Midbrain (tissue), 1 donor: ENCODE measurements at places on chromosomes 5 and 9.

DNA sequence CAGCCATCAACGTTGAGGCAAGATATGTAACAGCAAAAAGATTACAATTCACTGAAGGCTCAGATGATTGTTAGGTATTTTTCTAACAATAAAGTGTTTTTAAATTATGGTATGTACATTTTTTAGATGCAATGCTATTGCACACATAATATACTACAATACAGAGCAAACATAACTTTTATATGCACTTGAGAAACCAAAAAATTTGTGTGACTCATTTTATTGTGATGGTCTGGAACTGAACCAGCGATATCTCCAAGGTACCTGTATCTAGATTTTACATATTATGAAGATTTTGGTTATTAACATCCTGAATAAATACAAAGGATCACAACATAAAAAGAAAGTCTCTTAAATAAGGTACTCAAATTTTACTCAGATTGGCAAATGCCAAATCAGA, 41.3 kb downstream of the TBCA start:
- no peak for DNase-seq

DNA sequence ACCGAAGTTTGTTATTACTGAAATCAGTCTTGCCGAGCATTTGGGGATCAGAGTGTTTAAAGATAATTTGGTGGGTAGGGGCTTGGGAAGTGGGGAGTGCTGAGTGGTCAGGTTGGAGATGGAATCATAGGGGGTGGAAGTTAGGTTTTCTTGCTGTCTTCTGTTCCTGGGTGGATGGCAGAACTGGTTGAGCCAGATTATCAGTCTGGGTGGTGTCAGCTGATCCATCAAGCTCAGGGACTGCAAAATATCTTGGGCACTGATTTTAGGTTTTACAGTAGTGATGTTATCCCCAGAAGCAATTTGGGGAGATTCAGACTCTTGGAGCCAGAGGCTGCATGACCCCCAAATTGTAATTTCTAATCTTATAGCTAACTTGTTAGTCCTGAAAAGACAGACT, 5.4 kb upstream of the ANKRD31 start:
- DNase-seq, result no peak

DNA sequence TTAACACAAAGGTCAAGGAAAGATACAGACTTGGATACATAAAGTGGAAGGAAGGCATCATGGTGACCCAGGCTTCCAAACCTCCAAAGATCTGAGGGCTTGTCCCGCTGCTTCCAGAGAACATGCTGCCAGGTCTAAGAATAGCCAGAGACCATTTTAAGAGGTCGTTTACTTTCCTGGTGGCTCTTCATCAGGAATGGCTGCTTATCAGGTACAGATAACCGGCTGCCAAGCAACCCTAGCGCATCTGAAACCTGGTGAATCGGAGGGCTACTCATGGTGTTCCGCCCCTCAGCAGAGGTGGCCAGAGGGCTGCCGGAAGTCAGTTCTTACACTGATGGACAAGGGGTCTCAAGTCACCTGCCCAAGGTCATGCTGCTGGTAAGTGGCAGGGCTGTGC, 251.3 kb upstream of the DAP start:
- DNase-seq, result no peak

GRCh38 chr9:81559709-81560108, 129.6 kb downstream of the TLE1 start:
- no peak for DNase-seq

DNA sequence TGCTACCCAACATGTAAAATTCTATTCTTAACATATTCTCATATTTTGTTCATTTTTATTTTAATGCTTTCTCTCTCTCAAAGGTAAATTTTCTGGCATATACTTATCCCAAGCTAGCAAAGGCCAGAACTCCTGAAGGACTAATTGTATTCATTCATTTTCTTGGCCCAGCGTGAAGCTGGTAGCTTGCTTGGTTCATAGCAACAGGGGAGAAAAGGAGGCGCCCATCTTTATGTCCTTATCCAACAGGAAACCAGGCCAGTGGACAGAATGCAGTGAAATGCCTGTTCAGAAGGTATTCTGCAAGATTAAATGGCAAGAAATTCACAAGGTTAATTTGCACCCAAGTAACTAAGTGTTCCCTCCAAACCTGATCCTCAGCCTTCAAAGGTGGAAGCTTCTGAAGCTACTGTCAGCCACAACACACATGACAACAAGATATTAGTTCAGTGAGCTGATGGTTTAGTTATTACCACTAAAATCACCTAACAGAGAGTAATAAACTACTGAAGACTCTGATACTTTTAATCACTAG, 5.6 kb downstream of the EFNA5 start:
- DNase-seq, result no peak

GRCh38 chr9:109771087-109771486, 8.9 kb upstream of the PALM2AKAP2 start:
- DNase-seq, result no peak

DNA sequence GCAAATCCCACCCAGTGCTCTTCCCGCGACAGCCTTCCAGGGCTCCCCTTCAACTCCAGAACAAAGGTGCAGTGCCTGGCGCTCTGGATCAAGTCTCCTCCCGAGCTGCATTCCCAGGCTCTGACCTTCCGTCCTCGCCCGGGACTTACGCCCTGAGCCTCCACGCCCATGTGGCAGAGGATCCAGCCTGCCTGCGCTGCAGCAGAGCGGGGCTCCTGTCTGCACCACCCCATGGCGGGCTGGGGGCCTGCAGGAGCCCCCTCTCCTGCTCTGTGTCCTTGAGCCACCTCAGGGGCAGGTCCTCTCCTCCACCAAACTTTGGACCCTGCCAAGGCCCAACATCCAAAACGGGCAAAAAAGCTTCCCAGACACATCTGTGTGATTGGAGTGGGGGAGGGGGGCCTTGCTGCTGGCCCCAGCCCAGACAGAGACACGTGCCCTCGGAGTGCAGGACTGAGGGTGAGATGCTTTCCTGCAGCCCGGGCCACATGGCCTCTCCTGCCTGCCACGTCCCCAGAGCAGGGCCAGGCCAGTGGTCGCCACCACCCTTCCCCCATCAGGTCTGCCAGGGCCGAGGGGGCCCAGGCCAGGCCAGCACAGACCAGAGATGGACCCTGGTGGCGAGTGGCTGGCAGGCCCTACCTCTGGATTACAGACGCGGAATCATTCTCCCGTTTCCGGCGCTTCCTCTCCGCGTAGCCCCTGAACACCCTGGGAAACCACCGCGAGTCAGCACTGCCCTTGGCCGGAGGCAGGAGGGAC, 4.4 kb downstream of the NSMF start:
- DNase-seq, result no peak

DNA sequence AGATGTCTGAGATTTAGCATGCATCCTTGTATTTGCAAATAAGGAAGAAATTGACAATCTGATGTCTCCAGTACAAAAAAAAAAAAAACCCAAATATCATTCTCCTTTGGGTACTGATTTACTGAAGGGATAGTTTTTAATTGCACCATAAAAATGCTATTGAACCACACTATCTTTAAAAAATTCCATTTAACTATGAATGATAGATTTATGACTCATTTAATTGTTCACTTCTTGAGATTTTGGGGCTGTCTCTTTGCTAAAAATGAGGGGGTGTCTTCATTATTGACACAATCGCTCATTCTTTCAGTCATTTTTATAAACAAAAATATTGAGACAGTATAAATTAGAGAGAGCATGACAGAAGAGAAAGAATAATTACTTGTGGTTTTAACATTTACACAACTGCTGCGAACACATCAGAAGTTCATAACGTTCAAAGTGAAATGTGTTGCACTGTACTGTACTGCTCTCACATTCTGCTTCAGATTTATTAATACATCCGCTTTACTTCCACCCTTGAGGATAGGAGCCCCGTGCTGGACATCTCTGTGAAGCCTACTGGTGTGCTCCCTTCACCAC, 142.3 kb downstream of the MEF2C start:
- no peak for DNase-seq

- peak; percentile 15 for DNase-seq
Observed at GRCh38 chr5:150082889-150083288, 3.5 kb downstream of the CSF1R start.

- no peak for DNase-seq
Observed at GRCh38 chr5:17075236-17075635, 139.1 kb upstream of the MYO10 start.

DNA sequence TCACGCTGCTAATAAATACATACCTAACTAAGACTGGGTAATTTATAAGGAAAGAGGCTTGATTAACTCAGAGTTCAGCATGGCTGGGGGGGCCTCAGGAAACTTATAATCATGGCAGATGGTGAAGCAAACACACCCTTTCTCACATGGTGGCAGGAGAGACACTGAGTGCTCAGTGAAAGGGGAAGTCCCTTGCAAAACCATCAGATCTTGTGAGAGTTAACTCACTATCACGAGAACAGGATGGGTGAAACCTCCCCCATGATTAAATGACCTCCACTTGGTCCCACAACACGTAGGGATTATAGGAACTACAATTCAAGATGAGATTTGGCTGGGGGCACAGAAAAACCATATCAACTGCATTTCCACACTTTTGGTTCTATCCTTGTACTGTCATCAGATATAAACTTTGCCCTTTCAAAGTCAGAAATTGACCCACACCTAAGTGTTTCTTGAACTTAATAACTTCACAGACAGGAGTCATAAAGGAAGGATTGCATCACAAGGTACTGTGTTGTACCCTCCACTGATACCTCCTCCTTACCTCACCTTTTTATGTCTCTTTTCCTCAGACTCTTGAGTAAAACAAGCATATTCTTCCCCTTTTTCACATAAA, 319.1 kb upstream of the PIK3R1 start:
- no peak for DNase-seq

- no peak for DNase-seq
Observed at GRCh38 chr9:127033789-127034188, 88.6 kb downstream of the ANGPTL2 start.

GRCh38 chr9:87180361-87180760, 233.1 kb upstream of the GAS1 start:
- no peak for DNase-seq

- no peak for DNase-seq
Observed at GRCh38 chr5:137312011-137312410, 187.1 kb downstream of the SPOCK1 start.
